ENCODE measurements at places on chromosomes 3 and 15.

DNA sequence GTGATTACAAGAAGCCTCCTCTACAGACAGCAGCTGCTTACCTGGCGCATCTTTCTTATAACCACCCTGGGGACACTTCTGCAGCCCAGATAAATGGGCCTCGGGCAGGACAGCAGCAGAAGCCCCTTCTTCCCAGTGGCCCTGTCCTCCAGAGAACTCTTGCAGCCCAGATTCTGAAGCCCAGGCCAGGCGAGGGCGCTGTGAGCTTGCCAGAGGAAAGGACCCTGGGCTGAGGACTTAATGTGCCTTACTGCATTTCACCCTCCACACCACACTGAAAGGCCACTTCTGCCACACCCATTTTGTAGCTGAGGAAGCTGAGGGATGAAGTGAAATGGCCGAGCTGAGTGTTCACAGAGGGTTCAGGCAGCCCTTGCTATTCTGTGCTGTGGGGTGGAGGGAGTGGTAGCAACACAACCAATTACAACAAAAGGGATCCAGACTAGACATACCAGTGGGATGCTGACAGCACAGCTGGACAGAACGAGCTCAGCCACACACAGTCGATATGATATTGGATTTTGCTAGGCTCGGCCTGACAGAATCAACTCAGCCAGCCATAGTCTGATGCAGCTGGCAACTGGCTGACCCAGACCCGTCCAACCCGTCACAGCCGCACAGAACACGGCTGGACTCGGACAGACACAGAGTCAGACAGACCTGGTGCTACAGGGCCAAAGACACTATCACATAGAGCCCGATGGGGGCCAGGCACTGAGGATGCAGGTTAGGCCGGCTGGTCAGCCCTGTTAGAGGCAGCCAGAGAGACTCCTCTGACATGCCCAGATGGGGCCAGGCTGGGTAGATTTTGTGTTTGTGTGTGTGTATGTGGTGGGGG lies 7.3 kb downstream of the ACOX2 start:
- DNase-seq: no peak

GRCh38 chr3:157051055-157051454 lies 108.9 kb downstream of the CCNL1 start:
- DNase-seq: no peak

- no peak for DNase-seq
Measured at GRCh38 chr3:54004335-54004734, 112.7 kb upstream of the SELENOK start.

- no peak for DNase-seq
Measured at GRCh38 chr3:173761161-173761560, 363.6 kb downstream of the NLGN1 start.

GRCh38 chr3:73175698-73176097 lies 114.2 kb downstream of the EBLN2 start:
- no peak for DNase-seq

DNA sequence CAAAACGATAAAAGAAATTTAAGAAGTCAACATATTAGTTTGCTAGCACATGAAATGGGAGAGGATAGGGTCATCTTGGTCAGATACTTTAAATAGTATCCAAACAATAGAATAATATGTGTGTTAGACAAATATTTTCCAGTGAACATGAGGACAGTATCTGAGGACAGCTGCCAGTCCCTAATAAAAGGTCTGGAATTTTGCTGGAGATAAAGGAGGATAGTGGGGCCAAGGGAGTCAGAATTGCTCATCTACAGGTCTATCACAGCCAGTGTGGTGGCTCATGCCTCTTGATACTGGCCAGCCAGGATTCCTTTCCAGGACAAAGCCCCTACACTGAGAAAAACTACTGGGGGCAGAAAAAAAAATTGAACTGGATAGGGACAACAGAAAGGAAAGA lies 74.0 kb downstream of the HERC1 start:
- DNase-seq: no peak

DNA sequence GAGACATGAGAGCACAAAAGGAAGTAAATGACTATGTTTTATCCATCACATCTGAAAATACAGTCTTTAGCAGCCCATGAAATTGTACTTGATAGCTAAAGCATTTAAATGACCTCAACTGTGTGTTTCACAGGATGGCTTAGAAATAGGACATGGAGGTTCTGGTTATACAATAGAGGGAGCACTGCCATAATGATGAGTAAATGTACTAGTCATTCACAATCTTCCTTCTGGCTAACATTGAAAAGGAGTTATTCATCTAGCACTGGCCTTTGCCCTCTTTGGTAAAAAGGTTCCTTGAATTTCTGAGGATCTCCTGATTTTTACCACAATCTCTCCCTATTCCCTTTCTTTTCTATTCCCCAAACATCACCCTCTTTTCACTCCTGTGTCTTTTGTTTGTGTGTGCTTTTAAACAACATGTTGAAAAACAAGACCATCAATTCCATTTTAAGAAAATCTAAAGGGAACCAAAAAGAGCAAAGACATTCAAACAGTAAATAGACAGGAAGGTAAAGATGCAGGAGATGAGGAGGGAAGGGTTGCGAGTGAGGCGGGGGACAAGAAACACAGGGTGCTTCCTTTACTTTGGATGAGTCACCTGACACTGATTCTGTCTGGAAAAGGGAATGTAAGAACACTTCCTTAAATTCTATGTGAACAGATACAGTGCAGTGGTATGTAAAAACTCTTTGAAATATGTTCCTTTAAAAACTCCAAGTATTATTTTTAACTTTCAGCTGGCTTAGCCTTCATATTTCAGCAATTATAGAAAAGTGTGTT lies 619.0 kb downstream of the MECOM start:
- DNase-seq: no peak

DNA sequence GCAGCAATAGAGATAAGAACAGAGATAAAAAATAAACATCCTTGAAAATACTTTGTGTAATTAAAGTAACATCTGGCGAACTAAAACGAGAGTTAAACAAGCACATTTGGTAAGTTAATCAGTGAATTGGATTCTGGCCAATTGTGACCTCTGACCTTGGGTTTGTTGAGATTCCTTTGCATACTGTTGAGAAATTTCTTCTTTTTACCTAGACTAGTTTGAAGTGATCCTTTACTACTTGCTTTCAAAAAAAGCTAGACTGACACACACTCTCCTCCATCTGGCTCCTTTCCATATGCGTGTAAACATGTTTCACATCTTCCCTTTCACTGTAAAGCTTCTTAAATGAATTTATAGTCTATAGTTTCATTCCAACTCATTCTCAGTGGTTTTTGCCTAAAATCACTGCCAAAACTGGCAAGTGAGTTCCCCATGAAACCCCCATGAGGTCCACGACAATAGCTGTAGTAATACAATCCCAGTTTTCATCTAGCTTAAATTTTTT lies 17.3 kb upstream of the GBE1 start:
- DNase-seq: no peak

DNA sequence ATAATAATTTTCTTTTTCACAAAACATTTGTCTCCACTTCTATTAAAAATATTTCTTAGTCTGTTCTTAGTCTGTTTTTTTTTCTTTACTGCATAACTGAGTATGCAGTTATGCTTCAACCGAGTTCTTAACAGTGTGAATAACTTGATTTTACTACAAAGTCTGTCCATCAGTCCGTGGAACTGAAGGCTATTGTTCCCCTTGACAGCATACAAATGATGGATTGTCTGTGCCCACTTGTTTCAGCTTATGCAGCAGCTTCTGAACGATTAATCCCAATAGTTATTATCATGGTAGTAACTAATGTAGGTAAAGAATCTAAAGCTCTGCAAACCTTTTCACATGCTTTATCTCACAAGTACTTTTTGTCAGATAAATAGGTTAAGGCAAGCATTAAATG lies 150.7 kb downstream of the SSR3 start:
- DNase-seq: no peak

- no peak for DNase-seq
Measured at GRCh38 chr3:98994128-98994762, 92.8 kb upstream of the DCBLD2 start.

- DNase-seq: no peak
Measured at GRCh38 chr15:39919748-39920509, at the start of gene GPR176. TSS of gene GPR176 (minus strand) at chr15:39920266. CDS start at chr15:39920026, 240 bp downstream.

DNA sequence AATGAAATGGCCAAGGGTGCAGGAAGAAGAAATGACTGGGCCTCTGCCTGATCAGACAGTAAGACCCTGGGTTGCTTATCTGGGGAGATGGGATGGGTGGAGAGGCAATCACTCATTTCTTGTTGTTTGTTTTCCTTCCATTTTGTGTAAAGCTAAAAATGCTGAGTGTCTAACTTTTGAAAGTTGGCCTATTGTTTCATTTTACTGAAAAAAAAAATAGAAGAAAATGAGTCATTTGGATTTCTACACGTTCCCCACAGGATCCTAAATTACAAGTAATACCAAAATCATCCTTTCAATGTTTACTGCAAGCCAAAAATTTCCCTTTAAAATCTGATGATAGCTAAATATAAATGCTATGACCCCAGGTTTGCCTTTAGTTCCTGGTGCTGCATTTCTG lies 30.6 kb downstream of the PTX3 start:
- no peak for DNase-seq

- no peak for DNase-seq
Measured at GRCh38 chr3:183500981-183501704, 54.4 kb downstream of the KLHL6 start.

GRCh38 chr15:55110446-55110845 lies 86.3 kb downstream of the RSL24D1 start:
- no peak for DNase-seq

DNA sequence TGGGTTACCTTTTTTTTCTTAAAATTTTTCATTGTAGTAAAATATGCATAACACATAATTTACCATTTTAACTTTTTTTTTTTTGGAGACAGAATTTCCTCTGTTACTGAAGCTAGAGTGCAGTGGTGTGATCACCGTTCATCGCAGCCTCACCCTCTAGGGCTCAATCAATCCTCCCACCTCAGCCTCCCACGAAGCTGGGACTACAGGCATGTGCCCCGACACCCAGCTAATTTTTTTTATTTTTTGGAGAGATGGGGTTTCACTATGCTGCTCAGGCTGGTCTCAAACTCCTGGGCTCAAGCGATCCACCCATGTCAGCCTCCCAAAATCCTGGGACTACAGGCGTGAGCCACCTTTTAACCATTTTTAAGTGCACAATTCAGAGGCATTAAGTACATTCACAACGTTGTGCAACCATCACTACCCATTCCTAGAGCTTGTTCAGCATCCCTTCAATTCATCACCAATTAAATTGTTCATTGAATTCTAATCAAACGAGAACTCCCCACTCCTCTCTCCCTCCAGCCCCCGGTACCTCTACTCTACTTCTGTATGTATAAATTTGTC lies 44.6 kb downstream of the BHLHE40 start:
- no peak for DNase-seq

DNA sequence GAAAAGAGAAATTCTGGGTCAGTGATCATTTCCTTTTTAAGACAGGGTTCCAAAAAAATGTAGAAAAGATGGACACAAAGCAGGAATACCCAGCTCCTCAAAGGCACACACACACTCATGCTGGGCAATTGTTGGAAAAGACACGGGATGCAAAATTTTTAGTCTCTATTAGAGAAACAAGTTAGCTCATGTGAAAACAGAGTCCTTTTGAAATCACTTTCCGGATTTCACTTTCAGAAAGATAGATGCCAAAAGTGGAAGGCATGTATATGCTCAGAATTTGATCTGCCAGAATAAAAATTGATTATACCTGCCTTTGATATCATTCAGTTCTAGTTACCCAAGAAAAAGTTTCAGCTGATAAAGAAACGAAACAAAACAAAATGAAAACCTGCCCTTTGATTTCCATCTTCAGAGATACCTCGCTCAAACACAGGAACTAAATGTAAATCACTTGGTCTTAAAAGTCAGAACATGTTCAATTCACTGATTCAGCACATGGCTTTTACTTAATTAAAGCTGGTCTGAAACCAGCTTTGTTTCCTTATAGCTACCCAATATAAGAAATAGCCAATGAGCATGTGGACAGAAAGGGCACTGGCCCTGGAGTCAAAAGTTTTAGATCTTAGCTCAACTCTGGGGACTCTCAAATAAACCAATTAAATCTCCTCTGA lies 52.8 kb downstream of the PLD1 start:
- DNase-seq: no peak

GRCh38 chr3:11140713-11141104 lies 13.6 kb upstream of the HRH1 start:
- DNase-seq: no peak

- no peak for DNase-seq
Measured at GRCh38 chr15:97082830-97083229, 752.3 kb downstream of the NR2F2 start.

DNA sequence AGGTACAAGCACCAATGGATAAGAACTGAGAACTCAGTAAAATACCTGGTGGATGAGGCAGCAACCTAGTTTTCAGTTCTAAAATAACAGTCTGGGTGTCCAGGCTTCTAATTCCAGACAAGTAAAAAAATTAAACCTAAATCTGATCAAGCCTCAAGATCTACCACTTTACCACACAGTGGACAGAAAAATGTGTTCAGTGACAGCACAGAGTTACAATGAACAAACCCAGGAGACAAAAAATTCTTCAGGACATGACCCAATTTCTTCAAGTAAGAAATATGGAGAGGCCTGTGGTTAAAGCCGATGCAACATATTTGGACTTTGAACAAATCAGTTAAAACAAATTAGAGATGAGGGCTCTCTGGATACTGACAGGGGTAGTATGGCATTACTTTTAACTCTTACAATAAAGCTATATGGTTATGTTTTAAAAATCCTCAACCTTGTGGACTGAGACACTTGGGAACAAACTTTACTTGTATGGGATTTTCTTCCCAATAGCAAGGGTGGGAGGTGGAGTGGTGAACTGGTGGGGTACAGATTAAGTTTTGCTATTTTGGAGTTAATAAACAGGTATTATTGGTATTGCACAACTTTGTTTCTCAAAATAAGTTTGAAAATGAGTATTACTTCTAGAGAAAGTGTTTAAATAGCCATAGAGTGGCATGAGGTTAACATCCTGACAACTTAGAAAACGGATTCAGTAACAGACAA lies 14.2 kb downstream of the CCNL1 start:
- no peak for DNase-seq

DNA sequence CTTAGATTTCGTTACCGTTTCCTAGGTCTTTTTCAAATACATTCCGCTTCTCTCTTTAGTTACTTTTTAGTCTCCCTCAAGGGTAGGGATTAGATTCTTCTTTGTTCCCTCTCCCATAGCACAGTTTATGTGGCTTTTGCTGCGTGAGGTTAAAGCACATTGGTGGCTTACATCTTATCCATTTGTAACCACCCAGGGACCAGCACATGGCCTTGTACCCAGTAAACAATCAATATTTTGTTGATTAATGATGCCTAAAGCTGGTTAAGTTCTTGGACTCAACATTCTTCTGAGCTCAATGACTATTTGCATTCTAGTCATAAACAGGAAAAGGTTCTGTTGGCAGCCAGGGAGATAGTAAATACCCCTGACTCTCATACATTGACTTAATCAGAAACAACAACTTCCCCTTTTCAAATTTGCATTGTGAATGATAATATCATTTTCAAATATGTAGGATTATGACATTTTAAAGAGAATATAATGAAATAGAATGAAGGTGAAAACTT lies 60.2 kb downstream of the CACNA1D start:
- DNase-seq: no peak

DNA sequence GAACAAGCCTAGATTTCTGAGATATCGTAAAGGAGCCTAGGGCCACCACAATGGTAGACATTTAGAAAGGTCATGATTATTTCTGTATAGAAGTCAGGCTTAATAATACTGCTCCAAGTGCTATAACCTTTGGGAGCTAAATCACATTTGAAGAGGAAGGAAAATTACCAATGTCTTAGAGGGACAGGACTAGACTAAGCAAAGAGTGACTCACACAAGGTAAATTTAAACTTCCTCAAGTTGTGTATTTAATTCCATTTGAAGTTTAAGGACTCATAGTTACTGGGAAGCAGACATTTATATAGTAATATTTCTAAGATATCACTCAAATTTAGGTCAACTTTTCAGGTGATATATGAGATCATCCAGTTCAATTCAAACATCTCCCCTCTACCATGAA lies 227.6 kb upstream of the MME start:
- no peak for DNase-seq

All from stimulated activated CD8-positive, alpha-beta memory T cell treated with anti-CD3 and anti-CD28 coated beads, Interleukin-4, amount 100 ng/mL, for 1 hour (primary cell).